Activated CD4-positive, alpha-beta memory T cell treated with anti-CD3 and anti-CD28 coated beads for 36 hours (primary cell): ENCODE measurements at places on chromosomes 7 and 10.

- peak; percentile 31 for DNase-seq
Measured at GRCh38 chr7:116953906-116954838, 871 bp downstream of the ST7 start.

GRCh38 chr10:34761453-34761852, 53.6 kb downstream of the PARD3 start:
- DNase-seq: no peak

GRCh38 chr7:8133188-8133848, 128.6 kb downstream of the ICA1 start:
- DNase-seq: no peak

- no peak for DNase-seq
Measured at GRCh38 chr7:130943336-130943901, 209.4 kb upstream of the KLF14 start.

DNA sequence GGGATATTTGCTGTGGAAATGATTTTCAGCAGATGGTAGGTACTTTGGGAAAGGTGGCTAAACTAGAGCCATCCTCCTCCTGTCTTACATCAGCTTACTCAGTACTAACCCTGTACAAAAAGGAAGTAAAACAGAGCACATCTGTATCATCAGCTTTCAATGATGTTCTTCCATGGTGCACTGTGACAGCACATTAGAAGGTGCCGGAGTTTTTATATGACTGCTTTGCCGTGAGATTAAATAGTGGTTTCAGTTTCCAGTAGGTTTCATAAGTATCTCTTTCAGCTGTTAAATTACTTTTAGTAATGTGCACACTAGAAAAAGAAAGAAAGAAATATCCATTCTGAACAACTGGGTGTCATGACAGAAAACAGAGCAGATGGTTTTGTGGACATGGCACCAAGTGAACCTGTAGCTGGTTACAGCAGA, 86.5 kb downstream of the ARID5B start:
- DNase-seq: peak; percentile 50
